ENCODE measurements at places on chromosomes 12 and 14. TPM values are rescaled to one million over a fixed set of nuclear protein-coding genes. Genes with fewer than 3 reads are reported as not detected.

SLC35E3 gene
- total RNA-seq: 12.7 TPM

- H3K36me3 ChIP-seq: no peaks in the 10 kb centered on the region
- no peak overlapping the region for H3K4me3 ChIP-seq
- H3K4me1 ChIP-seq: no peaks in the 10 kb centered on the region
- peaks cover 4% of the 10 kb centered on the region for H3K27me3 ChIP-seq
- no peak for DNase-seq
These were observed 86.2 kb downstream of the STON2 start for GRCh38 chr14:81313775-81314429.

DNA sequence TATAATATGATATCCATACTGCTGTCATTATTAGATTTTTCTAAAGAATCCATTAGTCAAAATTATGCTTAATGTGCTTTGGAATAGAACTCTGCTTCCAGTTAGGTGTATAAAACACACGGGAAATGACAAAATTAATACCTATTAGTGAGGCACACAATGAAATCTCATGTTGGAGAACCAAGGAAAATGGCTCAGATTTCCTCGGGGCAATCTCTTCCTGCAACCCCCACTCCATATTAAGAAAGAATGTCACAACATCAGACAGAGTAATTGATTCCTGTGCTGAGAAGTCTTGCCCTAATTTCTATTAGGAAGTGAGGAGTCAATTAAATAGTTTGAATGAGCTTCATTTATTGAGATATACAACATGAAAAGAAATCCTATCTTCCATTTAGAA lies 299.8 kb upstream of the KITLG start:
- no peak overlapping the region for H3K4me3 ChIP-seq
- no peaks in the 10 kb centered on the region for H3K27me3 ChIP-seq
- H3K4me1 ChIP-seq: no peaks in the 10 kb centered on the region
- DNase-seq: no peak
- H3K27ac ChIP-seq: no peak overlapping the region
- no peaks in the 10 kb centered on the region for H3K36me3 ChIP-seq

- no peaks in the 10 kb centered on the region for H3K36me3 ChIP-seq
- peaks cover 5% of the 10 kb centered on the region for H3K4me1 ChIP-seq
- DNase-seq: no peak
- no peak overlapping the region for H3K27ac ChIP-seq
- peaks cover 12% of the 10 kb centered on the region for H3K27me3 ChIP-seq
- H3K4me3 ChIP-seq: no peak overlapping the region
These were observed 3.3 kb upstream of the USP44 start for GRCh38 chr12:95554532-95555071.

SERPINA1 gene
- not detected for total RNA-seq

KRT85 gene
- not detected for total RNA-seq

P2RX7 gene
- total RNA-seq: 20.2 TPM

- H3K4me1 ChIP-seq: peaks cover 50% of the 10 kb centered on the region
- H3K27me3 ChIP-seq: no peaks in the 10 kb centered on the region
- DNase-seq: no peak
- H3K36me3 ChIP-seq: peaks cover 4% of the 10 kb centered on the region
These were observed 30.6 kb upstream of the SLC38A2 start for GRCh38 chr12:46402941-46403718.

DNA sequence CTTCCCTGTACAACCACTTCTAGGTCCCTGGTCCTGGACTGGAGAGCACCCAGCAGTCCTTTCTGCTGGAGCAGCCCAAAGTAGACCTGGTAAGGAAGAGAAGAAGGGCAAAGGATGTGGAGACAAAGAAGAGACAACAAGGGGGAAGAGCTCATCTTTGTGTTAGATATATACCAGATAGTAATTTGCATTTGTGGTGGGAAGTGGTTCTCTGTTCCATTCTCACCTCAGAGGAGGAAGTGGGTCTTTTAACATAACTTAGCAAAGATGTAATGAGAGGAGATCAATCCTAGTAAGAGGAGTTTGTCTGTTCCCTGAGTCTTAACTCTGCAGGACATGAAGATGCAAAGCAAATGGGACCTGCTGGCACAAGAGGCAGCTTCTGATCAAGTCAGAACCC lies 8.0 kb downstream of the CCDC198 start:
- no peaks in the 10 kb centered on the region for H3K36me3 ChIP-seq
- DNase-seq: no peak
- peaks cover 2% of the 10 kb centered on the region for H3K27me3 ChIP-seq
- no peaks in the 10 kb centered on the region for H3K4me1 ChIP-seq
- H3K4me3 ChIP-seq: no peak overlapping the region

DNA sequence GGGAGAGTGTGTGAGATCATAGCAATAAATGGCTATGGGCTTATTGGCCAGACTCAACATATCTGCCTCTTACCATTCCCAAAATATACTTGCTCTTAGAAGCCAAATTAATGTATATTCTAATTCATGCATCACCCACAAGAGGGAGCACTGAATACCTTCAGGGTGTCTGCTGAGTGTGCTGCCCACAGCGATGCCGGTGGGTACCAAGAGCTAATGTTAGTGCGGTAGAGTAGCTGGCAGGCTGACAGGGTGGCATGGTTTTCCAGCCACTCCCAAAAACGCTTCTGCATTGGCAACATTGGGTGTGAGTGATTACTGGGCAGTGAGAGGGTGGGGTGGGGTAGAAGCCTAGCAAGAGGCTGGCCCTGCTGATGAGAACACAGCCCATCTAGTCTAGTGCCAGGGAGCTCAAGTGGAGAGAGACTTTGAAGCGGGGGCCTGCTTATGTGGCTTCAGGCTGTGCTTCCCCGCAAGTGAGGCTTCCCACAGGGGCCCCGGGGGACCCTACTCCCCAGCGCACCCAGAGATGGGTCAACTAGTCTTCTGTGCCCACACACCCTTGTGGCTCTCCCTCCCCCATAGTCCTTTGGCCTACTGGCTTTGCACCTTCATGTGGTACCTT lies 9.2 kb upstream of the PLEKHD1 start:
- no peak overlapping the region for H3K4me3 ChIP-seq
- no peak for DNase-seq
- H3K36me3 ChIP-seq: no peaks in the 10 kb centered on the region
- peaks cover 5% of the 10 kb centered on the region for H3K27me3 ChIP-seq
- peaks cover 7% of the 10 kb centered on the region for H3K4me1 ChIP-seq
- H3K27ac ChIP-seq: no peak overlapping the region

- no peaks in the 10 kb centered on the region for H3K27me3 ChIP-seq
- peak overlapping the region; percentile 86 for H3K27ac ChIP-seq
- peak overlapping the region; percentile 90 for H3K4me3 ChIP-seq
These were observed 63.6 kb downstream of the CRADD start for GRCh38 chr12:93740751-93741150.

- H3K36me3 ChIP-seq: peaks cover 21% of the 10 kb centered on the region
- no peak overlapping the region for H3K27ac ChIP-seq
- H3K4me1 ChIP-seq: no peaks in the 10 kb centered on the region
- peaks cover 31% of the 10 kb centered on the region for H3K27me3 ChIP-seq
These were observed 128.1 kb upstream of the C14orf180 start for GRCh38 chr14:104451474-104451873.

- H3K4me1 ChIP-seq: no peaks in the 10 kb centered on the region
- no peaks in the 10 kb centered on the region for H3K27me3 ChIP-seq
- no peak for DNase-seq
- H3K27ac ChIP-seq: no peak overlapping the region
- no peaks in the 10 kb centered on the region for H3K36me3 ChIP-seq
These were observed 279.0 kb downstream of the ATXN7L3B start for GRCh38 chr12:74816398-74817175.

DNA sequence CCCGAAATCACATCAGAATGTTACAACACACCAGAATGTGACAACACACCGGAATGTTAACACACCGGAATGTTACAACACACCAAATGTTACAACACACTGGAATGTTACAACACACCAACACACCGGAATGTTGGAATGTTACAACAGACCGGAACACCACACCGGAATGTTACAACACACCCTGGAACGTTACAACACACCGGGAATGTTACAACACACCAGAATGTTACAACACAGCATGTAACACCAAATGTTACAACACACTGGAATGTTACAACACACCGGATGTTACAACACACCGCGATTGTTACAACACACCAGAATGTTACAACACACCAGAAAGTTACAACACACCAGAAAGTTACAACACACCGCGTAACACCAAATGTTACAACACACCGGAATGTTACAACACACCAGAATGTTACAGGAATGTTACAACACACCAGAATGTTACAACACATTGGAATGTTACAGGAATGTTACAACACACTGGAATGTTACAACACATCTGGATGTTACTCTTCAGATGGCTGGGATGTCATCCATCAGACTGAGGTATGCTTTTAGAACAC lies 21.1 kb downstream of the CHFR start:
- peak overlapping the region; percentile 79 for H3K27ac ChIP-seq
- H3K27me3 ChIP-seq: no peaks in the 10 kb centered on the region
- no peak for DNase-seq
- peaks cover 12% of the 10 kb centered on the region for H3K4me1 ChIP-seq
- H3K4me3 ChIP-seq: peak overlapping the region; percentile 15
- peaks cover 25% of the 10 kb centered on the region for H3K36me3 ChIP-seq

KRT79 gene
- not detected for total RNA-seq

IL26 gene
- total RNA-seq: 19.1 TPM

GRCh38 chr14:104078031-104078455 lies 7.5 kb upstream of the ASPG start:
- no peak overlapping the region for H3K4me3 ChIP-seq
- peaks cover 6% of the 10 kb centered on the region for H3K27me3 ChIP-seq
- peaks cover 6% of the 10 kb centered on the region for H3K36me3 ChIP-seq
- no peaks in the 10 kb centered on the region for H3K4me1 ChIP-seq
- H3K27ac ChIP-seq: no peak overlapping the region
- DNase-seq: peak; percentile 90

RAD9B gene
- 0.62 TPM for total RNA-seq

LYZ gene
- total RNA-seq: not detected

ABCC9 gene
- total RNA-seq: not detected

- no peak for DNase-seq
- peaks cover 18% of the 10 kb centered on the region for H3K27me3 ChIP-seq
- H3K4me3 ChIP-seq: no peak overlapping the region
- no peak overlapping the region for H3K27ac ChIP-seq
- peaks cover 8% of the 10 kb centered on the region for H3K4me1 ChIP-seq
- H3K36me3 ChIP-seq: no peaks in the 10 kb centered on the region
These were observed 265.4 kb downstream of the ADGRD1 start for GRCh38 chr12:131218923-131219669.

CAPS2 gene
- 5.3 TPM for total RNA-seq

GRCh38 chr12:97939156-97939555 lies 476.6 kb downstream of the RMST start:
- no peak for DNase-seq
- H3K4me3 ChIP-seq: no peak overlapping the region
- no peak overlapping the region for H3K27ac ChIP-seq
- H3K36me3 ChIP-seq: no peaks in the 10 kb centered on the region
- H3K27me3 ChIP-seq: no peaks in the 10 kb centered on the region

SLC25A47 gene
- not detected for total RNA-seq

TMTC1 gene
- total RNA-seq: not detected

DNA sequence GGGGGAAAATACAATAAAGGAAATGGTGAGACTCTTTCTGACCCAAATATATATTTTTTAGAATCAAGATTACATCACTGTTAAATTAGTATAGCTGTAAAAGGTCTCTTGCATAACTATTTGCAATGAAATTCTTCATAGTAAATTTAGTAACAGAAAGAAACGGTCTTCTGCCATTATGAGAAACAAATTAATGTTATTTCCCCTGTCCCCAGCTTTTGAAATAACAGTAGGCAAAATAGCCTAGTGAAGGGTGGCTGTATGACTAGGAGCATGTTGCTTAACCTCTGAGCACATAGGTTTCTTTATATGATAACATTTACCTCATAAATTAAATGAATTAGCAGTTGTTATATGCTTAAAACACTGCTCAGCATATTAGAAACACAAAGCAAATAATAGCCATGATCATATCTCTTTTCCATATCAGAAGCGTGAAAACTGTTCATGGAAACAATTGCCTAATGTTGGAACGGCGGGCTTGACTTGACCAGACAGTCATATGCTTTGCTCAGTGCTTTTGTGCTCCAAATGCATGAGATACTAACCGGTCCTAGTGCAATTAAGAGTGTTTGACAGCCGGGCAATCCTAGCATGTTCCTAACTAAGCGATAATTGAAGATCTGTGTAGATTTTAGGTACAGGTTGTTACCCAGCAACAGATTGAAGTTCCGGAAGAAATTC lies 24.0 kb downstream of the BHLHE41 start:
- DNase-seq: no peak
- H3K27me3 ChIP-seq: peaks cover 16% of the 10 kb centered on the region
- no peaks in the 10 kb centered on the region for H3K4me1 ChIP-seq
- H3K4me3 ChIP-seq: no peak overlapping the region
- no peak overlapping the region for H3K27ac ChIP-seq
- H3K36me3 ChIP-seq: no peaks in the 10 kb centered on the region

- H3K4me3 ChIP-seq: no peak overlapping the region
- H3K4me1 ChIP-seq: peaks cover 2% of the 10 kb centered on the region
- no peak overlapping the region for H3K27ac ChIP-seq
- H3K36me3 ChIP-seq: no peaks in the 10 kb centered on the region
- peaks cover 57% of the 10 kb centered on the region for H3K27me3 ChIP-seq
These were observed 2.2 kb upstream of the PTHLH start for GRCh38 chr12:27974735-27975221.

RNF34 gene
- 85.4 TPM for total RNA-seq

DNA sequence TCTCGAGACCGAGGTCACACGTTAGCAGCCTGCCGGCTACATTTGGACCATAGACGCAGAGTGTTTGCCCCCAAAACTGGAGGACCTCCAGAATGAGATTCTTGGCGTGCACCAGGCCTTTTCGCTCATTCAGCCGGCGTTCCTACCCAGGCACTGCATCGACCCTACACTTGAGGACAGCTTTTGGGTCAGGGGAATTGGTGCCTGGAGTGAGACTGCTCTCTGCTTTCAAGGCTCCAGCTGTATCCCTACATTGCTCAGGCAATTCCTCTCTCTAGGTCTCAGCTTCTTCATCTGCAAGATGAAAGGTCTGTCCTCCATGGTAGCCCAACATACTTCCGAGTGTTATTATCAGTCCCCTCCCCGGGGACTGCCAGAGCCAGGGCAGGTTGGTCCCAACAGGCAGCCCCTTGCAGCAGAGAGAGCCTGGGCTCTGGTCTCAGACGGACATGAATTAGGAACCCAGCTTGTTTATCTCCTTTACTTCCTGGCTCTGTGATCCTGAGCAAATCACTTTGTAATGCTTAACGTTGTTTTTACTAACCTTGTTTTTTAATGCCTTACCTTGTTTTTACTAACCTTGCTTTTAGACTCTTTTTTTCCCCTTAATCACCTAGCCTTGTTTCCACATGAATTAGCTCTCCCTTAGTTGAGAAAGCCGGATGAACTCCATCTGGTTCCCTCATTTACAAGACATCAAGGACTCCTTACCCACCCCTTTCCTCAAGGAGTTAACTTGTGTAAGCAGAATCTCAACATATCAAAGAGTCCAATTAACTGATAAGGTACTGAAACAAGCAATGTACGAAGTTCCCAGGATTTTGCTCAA lies 892 bp downstream of the TCHP start:
- H3K27ac ChIP-seq: peak overlapping the region; percentile 99
- peaks cover 25% of the 10 kb centered on the region for H3K4me1 ChIP-seq
- no peaks in the 10 kb centered on the region for H3K27me3 ChIP-seq
- no peak for DNase-seq
- H3K4me3 ChIP-seq: peak overlapping the region; percentile 100

DIO2 gene
- total RNA-seq: not detected

- no peak overlapping the region for H3K27ac ChIP-seq
- DNase-seq: no peak
- H3K4me3 ChIP-seq: no peak overlapping the region
- no peaks in the 10 kb centered on the region for H3K36me3 ChIP-seq
These were observed 91.4 kb upstream of the CPM start for GRCh38 chr12:69024413-69024812.

Data from natural killer cell treated with Interleukin-12 subunit alpha and Interleukin-12 subunit beta and Interleukin-15 and Interleukin-18, amount 100 ng/mL, for 72 hours (primary cell).